RWPE2 (cell line): ENCODE measurements at places on chromosomes 6 and 20.

DNA sequence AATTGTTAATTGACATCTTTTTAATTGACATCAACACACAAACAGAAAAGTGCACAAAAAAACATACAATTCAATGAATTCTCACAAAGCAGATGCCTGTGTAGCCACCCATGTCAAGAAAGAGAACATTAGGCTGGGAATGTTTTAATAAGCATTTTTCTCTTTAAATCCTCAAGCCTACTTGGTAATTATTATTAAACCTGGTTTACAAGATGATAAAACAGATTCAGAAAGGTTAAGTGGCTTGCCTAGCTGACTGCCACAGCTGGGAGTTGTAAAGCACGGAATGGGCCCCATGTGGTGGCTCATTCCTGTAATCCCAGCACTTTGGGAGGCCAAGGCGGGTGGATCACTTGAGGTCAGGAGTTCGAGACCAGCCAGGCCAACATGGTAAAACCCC, 90.0 kb upstream of the AKAP12 start:
- DNase-seq: no peak

DNA sequence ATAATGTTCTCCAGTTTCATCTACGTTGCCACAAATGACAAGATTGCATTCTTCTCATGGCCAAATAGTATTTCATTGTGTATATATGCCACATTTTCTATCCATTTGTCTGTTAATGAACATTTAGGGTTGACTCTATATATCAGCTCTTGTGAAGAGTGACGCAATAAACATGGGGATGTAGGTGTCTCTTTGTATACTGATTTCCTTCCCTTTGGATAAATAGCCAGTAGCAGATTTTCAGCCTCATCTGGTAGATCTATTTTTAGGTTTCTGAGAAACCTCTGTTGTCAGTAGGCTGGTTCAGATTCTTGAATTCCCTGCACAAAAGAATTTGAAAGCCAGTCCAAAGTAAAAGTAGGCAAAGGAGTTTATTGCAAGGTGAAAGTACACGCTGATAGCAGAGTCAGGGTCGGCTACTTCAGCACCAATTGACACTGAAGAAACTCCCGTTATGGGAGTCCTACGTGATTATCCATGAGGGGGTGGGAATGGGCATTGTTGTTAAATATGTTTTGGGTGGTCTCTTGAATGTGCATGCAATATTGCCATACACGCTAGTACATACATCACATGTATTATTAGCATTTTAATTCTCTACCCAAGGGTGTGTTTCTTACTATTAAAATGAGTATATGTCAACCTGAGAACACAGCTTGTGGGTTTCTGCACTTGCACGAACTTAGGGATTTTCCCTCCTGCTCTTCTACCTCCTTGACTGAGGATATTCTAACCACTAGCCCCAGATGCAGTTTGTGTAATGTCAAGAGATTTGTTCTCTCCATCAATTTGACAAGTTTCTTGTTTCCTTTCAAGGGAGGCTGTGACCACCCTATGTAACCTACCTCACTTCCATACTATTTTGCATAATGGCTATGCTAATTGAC, 14.4 kb upstream of the SLC17A2 start:
- no peak for DNase-seq

GRCh38 chr6:143674483-143675381, 3.0 kb upstream of the PHACTR2 start:
- no peak for DNase-seq

- DNase-seq: peak; percentile 88
Observed at GRCh38 chr20:50510706-50511542, 741 bp downstream of the PTPN1 start.

- no peak for DNase-seq
Observed at GRCh38 chr6:17679726-17680125, 27.0 kb downstream of the NUP153 start.

DNA sequence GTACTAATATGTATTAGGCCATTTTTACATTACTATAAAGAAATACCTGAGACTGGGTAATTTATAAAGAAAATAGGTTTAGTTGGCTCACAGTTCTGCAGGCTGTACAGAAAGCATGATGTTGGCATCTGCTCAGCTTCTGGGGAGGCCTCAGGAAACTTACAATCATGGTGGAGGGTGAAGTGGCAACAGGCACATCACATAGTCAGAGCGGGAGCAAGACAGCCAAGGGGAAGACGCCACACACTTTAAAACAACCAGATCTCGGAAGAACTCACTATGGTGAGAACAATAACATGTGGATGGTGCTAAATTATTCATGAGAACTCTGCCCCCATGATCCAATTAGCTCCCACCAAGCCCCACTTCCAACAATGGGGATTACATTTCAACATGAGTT, 41.3 kb upstream of the CEP162 start:
- DNase-seq: no peak
